Stimulated activated CD8-positive, alpha-beta memory T cell treated with anti-CD3 and anti-CD28 coated beads, Interleukin-7, amount 100 ng/mL, for 48 hours (primary cell): ENCODE measurements at places on chromosomes 13 and 19.

GRCh38 chr13:95352486-95352885, 51.2 kb upstream of the ABCC4 start:
- DNase-seq: no peak

DNA sequence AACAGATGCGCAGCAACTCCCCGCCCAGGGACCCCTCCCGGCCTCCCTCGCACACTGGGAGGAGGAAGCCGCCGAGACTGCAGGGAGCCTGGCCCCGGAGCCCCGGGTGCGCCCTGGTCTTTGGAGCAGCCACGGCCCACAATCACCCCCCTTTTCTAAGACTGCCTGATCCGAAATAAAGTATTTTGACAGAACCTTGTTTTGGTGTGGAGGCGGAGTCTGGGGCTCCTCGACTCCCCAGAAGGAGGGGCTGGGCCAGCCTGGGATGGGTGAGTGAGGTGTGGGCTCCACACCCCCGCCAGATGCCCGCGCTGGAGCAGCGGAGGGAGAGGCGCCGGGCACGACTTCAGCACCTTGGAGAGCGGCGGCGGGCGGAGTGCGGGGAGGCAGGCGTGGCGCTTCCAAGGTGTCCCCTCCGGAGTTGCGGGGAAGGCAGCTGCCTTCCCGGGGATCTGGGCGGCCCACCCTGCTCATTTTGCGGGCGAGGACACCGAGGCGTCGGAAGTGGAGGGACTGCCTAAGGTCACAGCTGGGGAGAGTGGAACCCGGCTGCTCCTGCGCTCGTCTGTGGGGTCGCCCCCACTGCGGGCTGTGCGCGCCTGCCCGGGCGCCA, 9.4 kb downstream of the SIRT6 start:
- DNase-seq: peak; percentile 21

DNA sequence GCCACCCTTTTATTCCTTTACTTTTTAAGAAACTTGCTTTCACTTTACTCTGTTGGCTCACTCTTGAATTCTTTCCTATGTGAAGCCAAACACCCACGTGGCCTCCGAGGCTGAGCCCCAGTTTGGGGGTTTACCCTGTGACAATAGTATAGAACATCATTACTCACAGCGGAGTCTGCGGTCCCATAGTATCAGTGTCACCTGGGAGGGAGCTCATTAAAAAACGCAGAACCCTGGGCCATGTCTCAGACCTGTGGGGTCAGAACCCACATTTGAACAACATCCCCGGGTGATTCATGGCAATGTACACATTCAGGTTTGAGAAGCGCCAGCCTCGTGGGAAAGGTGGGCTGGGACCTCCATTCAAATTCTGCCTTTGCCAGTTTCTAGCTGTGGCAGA, 36.0 kb upstream of the UBL3 start:
- DNase-seq: peak; percentile 31

- DNase-seq: no peak
Measured at GRCh38 chr19:48745208-48745995, 1.3 kb downstream of the IZUMO1 start.

DNA sequence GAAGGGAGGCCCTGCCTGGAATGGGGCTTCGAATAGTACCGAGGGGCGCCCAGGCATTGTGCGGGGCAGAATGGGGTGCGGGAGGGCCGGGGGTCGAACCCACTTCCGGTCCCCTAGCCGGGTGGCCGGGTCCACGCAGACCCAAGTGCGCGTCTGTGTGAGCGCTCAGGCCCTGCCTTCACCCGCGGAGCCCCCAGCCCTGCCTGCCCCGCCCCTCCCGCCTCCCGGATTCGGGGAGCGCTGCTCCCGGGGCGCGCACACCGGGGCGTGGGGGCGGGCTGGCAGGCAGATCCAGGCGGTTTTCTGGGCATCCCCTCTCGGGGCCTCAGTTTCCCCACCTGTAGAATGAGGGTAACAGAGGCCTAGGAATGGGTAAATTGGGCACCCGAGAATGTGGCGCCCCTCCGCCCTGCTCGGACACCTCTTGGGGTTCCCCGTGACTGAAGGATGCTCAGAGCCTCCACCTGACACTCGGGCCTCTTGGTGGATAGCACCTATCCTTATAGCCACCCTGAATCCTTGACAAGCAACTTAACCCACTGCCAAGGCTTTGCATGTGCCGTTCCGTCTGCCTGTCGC, 682 bp downstream of the PIK3R2 start:
- DNase-seq: no peak

- no peak for DNase-seq
Measured at GRCh38 chr19:57747472-57747807, 825 bp downstream of the ZNF776 start.

DNA sequence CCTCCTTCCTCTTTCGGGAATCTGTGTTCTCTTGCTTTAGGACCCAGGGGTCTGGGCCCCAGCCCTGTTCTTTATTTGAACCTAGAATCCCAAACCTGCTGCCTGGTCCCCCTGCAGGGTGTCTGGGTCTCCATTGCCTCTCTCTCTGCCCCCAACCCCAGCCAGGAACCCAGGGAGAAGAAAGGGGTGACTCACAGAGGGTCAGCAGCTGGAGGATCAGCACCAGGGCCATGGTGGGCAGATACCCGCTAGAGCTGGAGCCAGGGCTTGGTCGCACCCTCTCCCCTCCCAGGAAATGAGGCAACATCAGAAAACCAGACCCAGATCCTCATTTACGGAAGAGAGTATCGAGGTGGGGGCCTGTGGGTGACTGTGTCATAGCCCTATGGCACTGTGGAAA, at the start of gene OSCAR:
Gene OSCAR, minus strand, starts transcription at position 243 of the 400 bp plus-strand sequence. Its CDS starts 11 bp downstream, at position 232.
- DNase-seq: no peak

DNA sequence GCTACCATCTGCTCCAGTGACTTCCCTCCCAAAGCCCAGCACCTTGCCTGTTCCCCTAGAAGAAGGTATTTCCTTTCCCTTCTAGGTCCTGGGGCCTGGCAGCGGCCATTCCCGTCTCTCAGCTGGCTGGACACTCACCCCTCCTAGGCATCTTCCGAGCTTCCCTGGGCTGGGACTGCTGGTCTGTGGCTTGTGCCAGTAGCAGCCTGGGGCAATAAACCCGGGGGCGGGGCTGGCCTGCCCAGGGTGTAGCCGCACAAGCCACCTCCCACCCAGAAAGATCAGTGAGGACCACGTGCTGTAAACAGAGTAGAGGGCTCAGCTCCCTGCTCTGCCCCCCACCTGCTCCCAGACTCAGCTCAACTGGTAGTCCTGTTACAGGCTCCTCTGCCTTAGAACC, 15.0 kb downstream of the LIPE start:
- DNase-seq: no peak

GRCh38 chr13:40876020-40876738, 86.8 kb downstream of the SLC25A15 start:
- no peak for DNase-seq

GRCh38 chr19:10923260-10924112, 5.0 kb downstream of the YIPF2 start:
- DNase-seq: no peak

DNA sequence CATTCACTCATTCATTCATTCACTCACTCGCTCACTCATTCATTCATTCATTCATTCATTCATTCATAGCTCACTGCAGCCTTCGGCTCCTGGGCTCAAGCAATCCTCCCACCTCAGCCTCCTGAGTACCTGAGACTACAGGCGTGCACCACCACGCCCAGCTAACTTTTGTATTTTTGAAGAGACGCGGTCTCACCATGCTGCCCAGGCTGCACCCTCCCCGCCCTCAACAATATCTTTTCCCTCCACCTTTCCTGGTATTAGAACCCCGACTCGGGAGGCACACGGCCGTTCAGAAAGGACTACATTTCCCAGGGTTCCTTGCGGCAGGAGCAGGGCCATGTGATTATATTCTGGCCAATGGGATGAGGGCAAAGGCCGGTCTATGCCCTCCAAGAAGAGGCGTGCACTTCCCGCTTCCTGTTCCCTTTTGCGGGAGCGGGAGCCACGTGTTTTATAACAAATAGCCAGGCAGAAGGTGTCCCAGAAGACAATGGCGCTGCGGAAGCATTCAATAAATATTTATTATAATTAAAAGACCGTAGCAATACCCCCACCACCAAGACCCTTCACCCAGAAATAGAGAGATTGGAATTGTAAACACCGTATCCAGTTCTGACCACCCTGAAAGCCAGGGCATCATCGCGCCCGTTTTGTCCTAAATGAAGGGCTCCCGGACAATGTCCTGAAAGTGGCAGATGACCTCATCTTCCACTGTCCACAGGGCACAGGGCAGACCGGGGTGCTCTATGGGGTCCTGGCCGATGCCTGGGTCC, 15.9 kb downstream of the TICAM1 start:
- DNase-seq: peak; percentile 49
